ENCODE measurements at places on chromosomes 11 and 22.
A peak's percentile ranks its signal among the peaks of the same experiment; 100 is the strongest.

DNA sequence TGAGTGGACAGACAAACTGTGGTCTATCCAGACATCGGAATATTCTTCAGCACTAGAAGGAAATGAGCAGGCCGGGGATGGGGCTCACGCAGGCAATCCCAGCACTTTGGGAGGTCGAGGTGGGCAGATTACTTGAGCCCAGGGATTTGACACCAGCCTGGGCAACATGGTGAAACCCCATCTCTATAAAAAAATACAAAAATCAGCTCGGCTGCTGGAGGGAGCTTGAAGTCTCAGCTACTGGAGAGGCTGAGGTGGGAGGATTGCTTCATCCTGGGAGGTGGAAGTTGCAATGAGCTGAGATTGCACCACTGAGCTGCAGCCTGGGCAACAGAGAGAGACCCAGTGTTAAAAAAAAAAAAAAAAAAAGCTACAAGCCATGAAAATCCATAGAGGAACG lies 8.0 kb upstream of the CTSD start:
- no peak for DNase-seq

- DNase-seq = no peak
Observed at GRCh38 chr22:43094085-43094484, 4.9 kb upstream of the TTLL1 start.

GRCh38 chr11:36390963-36391471 lies 94.9 kb downstream of the PRR5L start:
- peak; percentile 70 for DNase-seq

DNA sequence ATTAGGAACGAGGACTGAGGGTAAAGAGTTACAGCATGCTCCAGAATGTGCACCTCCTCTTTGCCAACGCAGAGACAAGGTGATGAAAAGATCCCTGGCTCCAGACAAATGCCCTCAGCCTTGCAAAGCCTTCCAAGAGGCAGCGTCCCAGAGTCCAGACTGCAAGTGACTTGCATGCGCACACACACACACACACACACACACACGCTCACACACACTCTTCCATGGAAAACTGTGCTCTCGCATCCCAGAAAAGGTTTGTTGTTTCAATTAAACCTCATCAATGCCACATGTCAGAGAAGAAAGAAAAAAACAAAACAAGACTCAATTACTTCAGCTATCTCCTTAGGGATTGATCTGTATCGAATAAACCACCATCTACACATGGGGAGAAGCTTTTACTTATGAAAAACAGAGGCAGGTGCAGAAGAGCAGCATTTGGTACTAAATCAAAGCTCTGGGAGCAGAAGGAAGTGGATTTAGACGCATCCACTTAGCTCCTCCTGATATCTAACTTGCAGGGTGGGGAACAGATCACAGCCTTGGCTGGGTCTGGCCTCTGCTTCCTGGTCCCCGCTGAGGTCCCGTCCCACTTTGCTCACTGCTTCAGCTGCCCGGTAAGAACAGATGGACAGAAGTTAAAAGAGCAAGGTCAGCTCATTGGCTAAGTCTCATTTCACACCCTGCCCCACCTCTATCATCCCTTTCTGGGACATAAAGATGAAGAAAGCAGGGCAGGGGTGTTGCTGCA lies 249.8 kb upstream of the BLID start:
- peak; percentile 64 for DNase-seq

DNA sequence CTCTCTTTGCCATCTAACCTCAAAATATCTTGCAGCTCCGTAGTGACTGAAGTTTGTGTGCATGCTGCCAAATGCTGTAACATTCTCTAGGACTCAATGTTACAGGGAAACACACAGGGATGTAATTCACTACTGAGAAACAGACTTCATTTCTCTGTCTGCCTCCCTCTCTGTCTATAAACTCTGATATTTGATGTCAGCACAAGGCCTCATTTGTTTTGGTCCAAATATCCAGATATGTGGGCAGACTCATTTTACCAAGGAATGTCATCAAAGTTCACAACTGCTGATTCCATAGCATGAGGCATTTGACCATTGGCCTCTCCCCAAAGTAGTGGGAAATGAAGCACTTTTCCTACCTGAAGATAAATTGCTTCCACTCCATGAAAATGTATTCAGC lies 2.5 kb upstream of the PRRG4 start:
- no peak for DNase-seq

DNA sequence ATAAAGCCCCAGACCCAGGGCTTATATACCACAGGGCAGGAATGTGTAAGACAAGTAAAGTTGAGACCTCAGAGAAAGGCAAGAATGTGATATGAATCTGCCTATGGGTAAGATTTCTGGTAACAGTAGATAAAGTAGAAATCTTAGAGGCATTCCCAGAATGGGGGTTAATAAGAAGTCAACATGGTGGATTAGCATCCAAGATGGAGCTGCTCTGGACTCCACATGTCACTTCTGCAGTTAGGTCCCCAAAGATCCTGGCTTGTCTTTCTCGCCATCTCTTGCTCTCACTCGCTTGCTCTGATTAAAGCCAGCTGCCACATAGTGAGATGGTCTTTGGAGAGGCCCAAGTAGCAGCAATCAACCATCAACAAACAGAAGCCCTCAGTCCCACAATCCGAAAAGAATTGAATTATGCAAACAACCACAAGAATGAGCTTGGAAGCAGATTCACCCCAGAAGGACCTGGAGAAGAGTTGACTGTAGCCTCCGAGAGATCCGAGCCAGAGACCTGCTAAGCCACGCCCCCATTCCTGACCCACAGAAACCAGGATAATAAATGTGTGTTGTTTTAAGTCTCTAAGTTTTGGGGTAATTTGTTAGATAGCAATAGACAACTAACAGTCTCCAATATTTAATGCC lies 5.4 kb upstream of the C11orf86 start:
- DNase-seq = no peak

DNA sequence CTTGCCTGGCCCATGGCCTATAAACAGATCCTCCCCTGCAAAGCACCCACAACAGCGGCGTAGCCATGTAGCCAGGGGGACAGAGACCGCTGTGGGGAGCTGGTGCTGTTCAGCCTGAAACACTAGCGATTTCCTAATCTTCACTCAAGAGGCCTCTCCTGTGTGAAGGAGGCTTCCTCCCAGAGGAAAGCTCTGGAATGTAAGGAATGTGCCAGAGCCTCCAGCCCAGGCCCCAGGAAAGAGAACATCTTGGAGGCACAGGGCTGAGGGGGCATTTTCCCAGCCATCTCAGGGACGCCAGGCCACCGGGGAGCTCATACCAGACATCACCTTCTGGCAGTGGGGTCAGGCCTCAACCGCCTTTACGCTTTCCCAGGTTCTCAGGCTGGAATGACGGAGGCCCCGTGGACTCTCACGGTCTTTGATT lies 24.0 kb downstream of the MIAT start:
- no peak for DNase-seq

GRCh38 chr22:38700270-38700788 lies 414 bp downstream of the JOSD1 start:
- peak; percentile 40 for DNase-seq

DNA sequence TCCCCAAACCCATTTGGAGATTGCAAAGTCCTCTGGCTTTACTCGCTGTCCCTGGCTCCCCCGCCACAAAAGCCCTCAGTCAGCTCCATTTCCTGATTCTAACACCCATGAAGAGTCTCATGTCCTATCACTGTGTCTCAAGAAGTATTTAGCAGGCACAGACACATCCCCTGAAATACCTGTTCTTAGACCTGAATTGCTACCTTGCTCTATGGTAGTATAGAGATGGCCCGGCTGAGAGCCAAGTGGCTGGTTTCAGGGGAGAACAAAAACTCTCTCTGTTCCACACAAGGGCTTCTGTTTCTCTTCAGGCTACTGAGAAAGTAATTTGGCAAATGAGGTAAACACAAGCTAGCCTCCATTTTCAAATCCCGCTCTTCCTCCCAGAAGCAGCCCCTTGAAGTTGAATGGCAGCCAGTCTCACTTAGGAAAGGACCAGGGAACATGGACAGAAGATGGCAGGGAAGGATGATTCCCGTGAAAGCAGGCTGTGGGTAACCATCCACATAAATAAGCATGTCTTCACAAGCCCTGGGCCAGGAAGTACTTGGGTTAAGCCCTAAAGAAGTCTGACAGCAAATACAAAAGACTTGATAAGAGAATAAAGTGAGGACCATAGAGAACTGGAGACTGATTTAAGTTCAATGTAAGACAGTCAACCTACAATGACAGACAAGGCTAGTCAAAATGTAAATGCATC lies 137.8 kb downstream of the C11orf58 start:
- no peak for DNase-seq

GRCh38 chr22:26377170-26377830 lies 51.8 kb upstream of the ASPHD2 start:
- DNase-seq = peak; percentile 64

DNA sequence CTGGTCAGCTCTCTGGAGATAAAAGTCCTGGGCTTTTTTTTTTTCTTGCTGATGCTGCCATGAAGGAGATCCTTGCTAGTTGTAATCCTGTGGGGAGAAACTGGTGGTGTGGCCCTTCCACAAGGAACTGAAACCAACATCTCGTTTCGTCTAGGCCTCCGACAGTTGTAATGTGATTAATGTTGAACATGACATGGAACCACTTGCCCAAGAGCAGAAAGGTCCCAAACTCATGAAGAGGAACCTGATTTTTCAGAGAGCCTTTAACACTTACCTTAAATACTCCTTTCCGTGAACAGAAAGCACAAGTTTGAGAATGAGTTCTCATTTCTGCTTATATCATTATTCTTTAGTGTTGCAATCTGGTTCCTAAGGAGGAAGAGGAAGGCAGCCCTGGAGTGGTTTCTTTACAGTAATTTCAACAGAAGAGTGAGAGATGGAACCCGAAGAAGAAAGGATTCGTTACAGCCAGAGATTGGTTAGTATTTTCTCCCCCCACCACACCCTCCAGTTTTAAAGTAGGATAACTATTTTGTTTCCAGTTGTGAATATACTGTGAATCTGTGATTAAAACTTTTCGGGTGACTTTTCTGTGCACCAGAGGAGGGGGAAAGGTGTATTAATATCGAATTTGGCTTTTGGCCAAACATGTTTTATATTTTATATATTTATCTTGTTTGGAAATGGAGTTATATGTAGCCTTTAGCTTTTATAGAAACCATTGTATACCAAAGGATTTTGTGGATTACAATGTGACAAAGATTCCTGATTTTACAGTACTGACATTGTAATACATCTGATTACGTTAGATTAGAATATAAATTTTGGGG lies 2.0 kb downstream of the KDM2A start:
- DNase-seq = peak; percentile 9

GRCh38 chr11:132851247-132851646 lies 681.1 kb downstream of the OPCML start:
- DNase-seq = no peak

DNA sequence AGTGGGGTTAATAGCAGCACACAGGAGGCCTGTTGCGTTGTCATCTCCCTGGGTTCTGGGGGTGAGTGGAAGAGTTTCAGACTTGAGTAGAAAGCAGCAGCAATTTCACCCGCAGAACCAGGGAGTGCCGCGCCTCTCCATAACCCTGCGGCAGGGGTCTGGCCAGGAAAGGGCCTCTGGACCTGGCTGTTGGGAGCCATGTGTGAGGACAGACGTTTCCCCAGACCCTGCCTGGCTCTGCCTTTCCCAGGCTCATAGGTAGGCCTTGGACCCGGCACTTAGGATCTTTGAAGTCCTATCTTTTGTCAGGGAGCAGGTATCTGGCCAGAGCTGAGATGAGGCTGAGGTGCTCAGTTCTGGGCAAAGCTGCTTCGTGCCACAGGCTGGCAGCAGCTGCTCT lies 106.6 kb upstream of the PARVA start:
- no peak for DNase-seq

GRCh38 chr11:7688238-7688826 lies 15.0 kb upstream of the CYB5R2 start:
- DNase-seq = peak; percentile 77

DNA sequence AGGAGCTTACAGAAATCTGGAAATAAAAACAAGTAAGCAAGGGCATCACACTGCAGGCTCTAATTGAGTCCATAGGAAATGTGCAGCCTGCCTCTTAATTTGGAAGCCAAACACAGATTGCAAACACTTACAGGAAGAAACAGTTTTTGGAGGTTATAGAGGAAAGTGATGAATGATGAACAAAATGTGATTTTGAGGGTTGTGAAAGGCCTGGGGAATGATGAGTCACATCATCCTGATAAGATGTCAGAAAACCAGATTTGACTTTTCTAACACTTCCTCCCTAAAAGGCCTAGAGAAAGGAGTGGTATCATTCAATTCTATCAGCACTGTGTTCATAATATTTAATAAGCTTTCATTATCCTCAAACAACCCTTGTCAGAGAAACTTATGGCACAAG lies 96.6 kb upstream of the POU2AF2 start:
- peak; percentile 36 for DNase-seq

DNA sequence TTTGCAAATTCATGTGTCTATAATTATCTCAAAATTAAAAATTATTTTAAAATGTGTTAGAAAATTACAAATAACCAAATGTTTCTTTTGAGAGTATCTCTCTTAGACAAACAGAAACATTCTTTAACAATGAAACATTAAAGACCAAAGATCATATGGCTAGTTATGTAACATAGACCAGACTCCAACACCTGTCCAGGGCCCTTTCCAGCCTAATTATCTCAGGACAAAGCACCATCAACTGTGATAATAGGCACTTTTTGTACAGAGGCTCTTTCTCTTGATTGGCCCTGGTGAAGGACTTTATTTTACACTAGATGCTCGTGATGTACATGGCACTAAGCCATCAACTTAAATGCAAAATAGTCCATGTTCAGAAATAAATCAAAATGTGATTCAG lies 5.0 kb upstream of the PLEKHA7 start:
- no peak for DNase-seq

GRCh38 chr22:32796865-32797573 lies 4.5 kb upstream of the TIMP3 start:
- DNase-seq = peak; percentile 36

- DNase-seq = peak; percentile 63
Observed at GRCh38 chr11:44309478-44310205, at the start of gene ALX4. ALX4 (minus strand) TSS chr11:44310139; CDS start chr11:44310062, 77 bp downstream.

- no peak for DNase-seq
Observed at GRCh38 chr22:22369964-22370270, 125.3 kb downstream of the VPREB1 start.

- no peak for DNase-seq
Observed at GRCh38 chr11:73316422-73316821, 8.3 kb downstream of the ARHGEF17 start.

DNA sequence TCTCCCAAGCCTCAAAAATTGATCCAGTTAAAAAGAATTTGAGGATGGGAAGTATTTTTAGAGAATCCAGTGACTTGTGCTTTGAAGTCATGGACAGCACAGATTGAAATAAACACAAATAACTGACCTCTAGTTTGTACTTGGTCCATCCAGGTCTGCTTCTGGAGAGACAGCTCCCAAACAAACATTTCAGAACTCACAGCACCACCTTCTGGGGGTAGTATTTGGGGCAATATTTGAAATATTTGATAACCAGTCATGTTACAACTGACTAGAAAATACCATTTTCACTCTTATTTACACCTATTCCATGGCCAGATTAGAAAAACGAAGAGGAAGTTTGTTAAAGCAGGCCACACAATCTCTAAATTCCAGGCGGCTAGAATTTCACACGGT lies 56.2 kb downstream of the CTSC start:
- DNase-seq = no peak

- no peak for DNase-seq
Observed at GRCh38 chr11:131138731-131139130, 222.5 kb upstream of the SNX19 start.

- no peak for DNase-seq
Observed at GRCh38 chr22:23008896-23009295, 61.4 kb upstream of the GNAZ start.

GRCh38 chr22:17131686-17132085 lies 10.5 kb upstream of the TMEM121B start:
- peak; percentile 76 for DNase-seq

Data from brain (organoid and tissue), 16 donors.